ENCODE measurements at places on chromosomes 5 and 9.

GRCh38 chr9:94084314-94084713, at the start of gene PTPDC1:
Gene PTPDC1 (plus strand): TSS chr9:94084464. CDS start chr9:94084531, 67 bp downstream.
- no peak for DNase-seq

- DNase-seq, result no peak
These were observed 10.0 kb downstream of the MTAP start for GRCh38 chr9:21812415-21812814.

DNA sequence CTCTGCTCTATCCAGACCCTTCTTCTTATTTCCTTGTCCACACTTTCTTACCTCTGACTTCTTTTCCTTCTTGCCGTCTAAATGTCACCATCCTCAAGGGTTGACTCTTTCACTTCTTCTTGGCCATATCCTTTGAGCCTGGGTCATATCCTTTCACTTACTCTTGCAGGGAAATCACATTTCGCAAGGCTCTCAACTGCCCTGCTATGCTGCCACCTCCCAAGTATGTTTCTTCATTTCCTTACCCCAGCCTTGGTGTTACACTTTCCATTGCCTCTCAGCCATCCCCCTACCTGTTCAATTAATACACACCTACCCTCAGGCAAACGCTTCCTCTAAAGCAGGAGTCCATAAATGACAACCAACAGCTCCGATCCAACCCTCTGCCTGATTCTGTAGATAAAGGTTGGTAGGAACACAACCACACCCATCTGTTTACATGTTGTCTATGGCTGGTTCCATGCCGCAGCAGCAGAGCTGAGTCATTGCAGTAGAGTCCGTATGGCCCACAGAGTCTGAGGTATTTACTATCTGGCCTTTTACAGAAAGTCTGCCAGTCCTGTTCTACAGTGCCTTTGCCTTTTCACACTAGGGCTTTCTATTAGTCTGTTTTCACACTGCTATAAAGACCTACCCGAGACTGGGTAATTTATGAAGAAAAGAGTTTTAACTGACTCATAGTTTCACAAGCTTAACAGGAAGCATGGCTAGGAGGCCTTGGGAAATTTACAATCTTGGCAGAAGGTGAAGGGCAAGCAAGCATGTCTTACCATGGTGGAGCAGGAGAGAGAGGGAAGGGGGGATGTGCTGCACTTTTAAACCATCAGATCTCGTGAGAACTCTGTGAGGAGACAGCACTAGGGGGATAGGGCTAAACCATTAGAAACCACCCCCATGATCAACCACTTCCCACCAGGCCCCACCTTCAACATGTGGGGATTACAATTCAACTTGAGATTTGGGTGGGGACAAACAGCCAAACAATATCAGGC, 97.9 kb downstream of the SV2C start:
- no peak for DNase-seq

DNA sequence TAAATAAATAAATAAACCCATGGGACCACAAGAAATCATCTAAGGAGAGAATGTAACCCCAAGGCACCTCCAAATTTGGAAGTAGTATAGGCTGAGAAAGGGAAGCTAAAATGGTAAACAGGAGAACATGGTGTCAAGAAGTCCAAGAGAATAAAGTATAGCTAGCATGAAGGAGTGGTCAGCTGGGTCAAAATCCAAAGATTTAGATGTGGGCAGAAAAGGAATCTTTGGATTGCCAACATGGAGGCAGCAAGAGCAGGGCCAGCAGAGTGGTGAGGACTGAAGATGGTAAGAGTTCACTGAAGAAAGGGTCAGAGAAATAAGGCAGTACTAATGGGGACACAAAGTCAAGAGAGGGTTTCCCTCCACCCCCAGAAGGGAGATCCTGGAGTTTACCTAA, 53.0 kb downstream of the TSSK1B start:
- no peak for DNase-seq

- DNase-seq, result no peak
These were observed 2.8 kb downstream of the TICAM2 start for GRCh38 chr5:115599502-115599901.

DNA sequence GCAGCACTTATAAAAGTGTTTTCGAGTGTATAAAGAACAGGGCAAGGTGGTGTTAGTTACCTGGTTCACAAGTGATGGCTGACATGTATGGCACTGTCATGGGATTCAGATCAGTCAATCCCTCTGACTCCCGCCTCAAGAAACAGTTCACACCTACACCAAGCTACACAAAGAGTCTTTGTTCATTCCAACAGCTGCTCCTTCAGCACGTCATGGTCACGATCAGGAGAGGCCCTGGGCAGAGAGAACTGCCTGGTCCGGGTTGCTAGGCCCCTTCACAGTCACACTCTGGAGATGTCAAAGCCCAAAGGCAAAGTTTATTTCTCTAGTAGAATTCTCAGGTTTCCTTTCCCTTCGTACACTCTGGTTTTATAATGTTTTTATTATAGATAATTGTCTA, 426.7 kb downstream of the ZSWIM6 start:
- no peak for DNase-seq

GRCh38 chr5:178353461-178353860, 120.9 kb upstream of the PHYKPL start:
- no peak for DNase-seq

DNA sequence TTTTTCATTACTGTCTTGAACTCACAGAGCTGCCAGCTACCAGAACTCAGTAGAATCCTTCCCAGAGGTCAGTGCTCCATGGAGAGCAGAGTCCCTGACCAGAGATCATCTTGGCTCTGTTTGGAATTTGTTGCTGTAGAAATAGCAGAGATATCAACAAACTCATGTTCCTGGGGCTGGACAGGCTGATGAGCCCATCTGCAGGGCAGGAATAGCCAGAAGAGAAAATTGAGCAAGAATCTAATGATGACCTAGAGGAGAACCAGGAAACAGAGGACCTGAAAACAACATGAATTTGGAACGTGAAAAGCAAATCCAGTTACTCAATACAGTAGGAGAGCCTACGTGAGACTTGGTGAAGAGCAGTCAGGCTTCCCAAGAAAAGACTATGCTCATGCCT, 437.8 kb downstream of the PLK2 start:
- no peak for DNase-seq

DNA sequence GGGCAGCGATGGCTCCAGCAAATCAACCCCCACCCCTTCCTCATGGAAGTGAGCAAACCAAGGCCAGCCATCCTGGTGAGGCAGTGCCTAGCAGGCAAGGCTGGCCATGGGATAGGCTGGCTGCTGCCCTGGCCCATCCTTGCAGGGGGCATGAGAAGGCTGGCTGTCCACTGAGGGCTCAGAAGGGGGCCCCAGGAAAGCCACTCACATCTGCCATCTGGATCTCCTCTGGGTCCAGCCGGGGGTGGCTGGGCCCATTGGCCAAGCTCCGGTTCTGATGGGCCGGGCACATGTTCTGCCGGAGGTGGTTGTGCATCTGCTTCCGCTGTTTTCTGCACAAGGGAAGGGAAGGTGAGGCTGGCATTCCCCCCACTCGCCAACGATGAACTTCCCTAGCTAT, 57.1 kb downstream of the PSD2 start:
- DNase-seq, result no peak

DNA sequence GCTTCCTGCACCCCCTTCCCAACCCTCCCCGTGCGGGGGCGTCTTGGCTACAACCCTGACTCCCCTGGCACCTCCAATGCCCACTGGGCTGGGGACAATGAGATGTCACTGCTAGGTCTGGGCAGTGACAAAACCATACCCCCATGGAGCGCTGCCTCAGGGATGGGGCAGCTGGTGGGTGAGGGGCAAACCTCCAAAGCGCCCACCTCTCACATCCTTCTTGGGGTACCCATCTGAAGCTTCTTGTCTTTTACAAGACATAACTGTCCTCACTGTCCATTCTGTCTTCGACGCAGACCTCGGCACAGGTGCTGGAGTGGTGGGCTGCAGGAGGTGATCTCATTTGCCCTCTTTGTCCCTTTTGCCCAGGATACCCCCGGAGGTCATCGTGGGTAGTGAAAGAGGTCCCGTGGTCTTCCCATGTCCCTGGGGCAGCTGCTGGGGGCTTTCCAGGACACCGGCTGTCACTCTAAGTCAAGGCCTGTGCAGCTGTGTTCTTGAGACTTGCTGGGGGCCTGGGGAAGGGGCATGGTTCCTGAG, 27.8 kb upstream of the CSF1R start:
- DNase-seq, result no peak

DNA sequence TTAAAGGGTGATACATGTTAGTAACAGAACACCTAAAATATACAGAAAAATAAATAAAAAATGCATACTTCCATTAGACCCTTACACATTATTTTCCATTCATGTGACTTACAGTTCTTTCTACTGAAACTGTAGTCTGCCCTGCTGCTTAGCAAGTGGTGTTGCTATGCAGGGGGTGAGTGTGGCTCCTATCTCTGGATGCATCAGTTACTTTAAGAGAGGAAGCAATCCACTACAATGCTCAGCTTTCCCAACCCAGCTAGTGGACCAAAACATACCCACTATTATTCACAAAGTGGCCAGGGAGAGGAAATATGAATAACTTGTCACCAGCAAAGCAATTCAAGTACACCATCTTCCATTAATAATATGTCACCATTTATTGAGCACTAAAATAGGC, 121.8 kb downstream of the DOCK2 start:
- DNase-seq, result no peak

GRCh38 chr5:71586052-71586940, 844 bp upstream of the MCCC2 start:
- no peak for DNase-seq

- DNase-seq, result no peak
These were observed 28.7 kb downstream of the CDKN2A start for GRCh38 chr9:21965401-21965951.

DNA sequence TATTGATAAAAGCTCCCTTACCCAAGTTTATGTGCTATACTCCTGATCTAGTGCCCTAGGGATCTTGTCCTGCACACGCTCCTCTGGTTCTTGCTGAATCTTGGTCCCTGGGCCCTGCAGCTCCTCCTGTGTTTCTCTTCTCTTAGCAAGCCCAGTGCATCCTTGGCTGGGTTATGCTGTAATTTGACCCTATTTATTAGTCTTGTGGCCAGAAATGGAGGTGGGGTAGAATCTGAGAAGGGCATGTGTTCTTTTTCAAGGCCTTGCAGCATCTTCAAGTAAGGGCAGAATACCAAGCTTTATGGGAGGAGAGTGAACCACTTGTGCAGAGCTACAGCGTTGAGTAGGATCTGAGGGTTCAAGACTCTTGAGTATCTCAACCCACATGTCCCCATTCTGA, 366.8 kb downstream of the FAM170A start:
- DNase-seq, result no peak

DNA sequence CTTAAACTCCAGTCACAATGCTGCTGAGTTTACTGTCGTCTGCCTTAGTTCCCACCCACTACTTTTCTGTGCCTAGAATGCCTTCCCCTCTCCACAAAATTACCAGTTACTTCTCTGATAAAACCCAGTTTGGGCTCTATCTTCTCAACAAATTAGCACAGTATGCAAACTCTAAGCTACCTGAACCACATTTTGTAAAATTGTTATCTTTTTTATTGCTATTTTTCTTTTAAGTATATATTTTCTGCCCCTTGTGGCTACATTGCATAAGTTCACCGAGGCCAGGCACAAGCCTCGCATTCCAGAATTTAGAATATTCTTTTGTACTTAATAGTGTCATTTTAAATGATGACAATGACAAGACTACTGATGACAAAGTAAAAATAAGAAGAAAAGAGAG, 60.0 kb downstream of the POU5F2 start:
- no peak for DNase-seq

- no peak for DNase-seq
These were observed 191.9 kb upstream of the PUM3 start for GRCh38 chr9:3035579-3036332.

DNA sequence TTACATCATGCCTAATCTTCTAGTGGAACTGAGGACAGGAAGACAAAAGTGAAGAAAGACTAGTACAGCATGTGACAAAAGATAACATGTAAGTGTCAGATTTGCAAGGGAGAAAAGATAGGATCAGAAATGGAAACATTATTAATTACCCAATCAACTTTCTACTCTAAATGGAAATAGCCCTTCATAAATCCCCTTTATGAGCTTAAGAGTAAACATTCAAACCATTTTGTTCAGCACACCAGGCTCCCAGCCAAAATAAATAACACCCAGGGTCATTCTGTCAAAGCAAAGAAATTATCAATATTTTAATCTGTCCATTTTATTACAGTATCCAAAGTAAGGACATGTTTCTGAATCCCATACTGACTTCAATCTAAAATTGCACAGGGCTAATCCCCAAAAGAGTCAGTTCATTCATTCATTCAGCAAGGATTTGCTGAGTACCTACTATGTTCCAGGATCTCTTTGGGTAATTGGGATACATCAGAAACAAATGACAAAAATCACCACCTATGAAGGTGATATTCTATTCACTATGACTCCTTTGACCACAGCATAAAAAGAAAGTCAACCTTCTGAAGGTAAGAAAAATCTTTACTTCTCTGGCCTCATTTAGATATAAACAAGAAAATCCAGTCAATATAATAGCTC, 5.3 kb downstream of the PRELID2 start:
- DNase-seq, result no peak

DNA sequence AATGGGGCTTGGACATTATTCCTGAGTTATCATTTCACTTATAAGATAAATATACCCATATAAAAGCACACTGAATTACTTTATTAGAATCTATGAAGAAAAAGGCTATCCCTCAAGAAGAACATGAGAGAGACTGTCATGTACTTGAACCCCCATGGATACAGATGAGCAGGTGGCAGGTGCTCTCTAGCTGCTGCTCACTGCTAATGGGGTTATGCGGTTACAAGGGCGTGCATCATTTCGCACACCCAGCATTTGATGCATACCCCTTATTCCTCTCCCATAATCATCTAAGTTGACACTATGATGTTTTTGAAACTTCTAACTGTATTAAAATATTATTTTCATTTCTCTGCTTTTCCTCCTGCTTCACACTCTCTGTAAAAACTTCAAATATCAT, 16.4 kb downstream of the ITK start:
- DNase-seq, result no peak

DNA sequence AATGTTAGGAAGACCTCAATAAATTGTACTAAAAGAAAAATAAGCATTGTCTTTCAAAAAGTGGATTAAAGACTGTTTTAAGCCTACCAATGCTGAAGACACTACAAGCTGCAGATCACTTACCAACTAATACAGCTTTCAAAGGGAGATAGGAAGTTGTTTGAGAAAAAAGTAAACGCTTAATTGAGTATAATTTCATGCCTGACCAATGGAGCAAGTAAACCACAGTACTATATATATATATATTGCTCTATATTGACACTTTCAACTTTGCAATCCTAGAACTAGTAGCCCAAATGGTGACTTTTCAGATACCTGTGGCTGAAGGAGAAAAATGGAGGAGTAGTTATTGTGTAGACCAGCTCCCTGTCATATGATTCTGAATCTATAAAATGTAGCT, 85.7 kb downstream of the FREM1 start:
- no peak for DNase-seq

DNA sequence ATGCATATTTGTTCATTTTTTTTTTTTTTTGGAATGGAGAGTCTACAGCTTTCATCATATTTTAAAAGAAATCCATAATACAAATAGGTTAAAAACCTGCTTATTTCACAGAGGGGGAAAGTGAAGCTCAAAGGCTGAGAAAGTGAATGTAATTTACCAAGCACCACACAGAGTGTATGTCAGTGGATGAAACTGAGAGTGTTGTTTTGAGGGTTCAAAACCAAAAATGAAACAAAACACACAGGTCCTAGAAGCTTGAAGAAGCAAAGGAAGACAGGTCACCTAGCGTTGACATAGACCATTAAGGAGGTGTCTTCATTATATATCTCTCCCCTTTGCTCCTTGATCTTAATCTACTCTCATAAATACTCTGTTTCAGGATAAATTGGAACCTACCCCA, 7.5 kb downstream of the NMUR2 start:
- DNase-seq, result no peak
